Fibroblast of skin of left biceps (primary cell): ENCODE measurements at places on chromosomes 1 and 21.

- no peak for DNase-seq
Measured at GRCh38 chr1:204456826-204457442, 37.7 kb downstream of the PIK3C2B start.

- no peak for DNase-seq
Measured at GRCh38 chr1:45518910-45519309, 2.8 kb downstream of the PRDX1 start.

GRCh38 chr1:167904652-167905130 is 9.2 kb downstream of the ADCY10 start:
- no peak for DNase-seq

GRCh38 chr1:245645894-245646293 is 491.1 kb downstream of the KIF26B start:
- DNase-seq: no peak

GRCh38 chr1:57520743-57521515 is 97.1 kb upstream of the DAB1 start:
- no peak for DNase-seq

DNA sequence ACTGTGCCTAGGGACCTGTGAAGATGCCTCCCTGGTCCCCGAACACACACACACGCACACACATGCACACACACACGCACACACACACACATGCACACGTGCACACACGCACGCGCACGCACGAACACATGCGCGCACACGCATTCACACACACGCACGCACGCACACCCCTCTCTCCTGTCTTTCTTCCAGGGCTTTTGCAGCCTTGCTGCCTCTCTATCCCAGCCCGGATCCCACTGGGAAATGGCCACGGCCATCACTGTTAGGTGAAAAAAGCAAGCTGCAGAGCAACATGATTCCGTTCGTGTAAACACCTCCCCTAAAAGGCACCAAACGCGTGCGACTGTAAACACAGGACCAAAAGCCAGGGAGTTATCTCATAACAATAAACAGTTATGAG is 39.7 kb downstream of the NKAIN1 start:
- no peak for DNase-seq

DNA sequence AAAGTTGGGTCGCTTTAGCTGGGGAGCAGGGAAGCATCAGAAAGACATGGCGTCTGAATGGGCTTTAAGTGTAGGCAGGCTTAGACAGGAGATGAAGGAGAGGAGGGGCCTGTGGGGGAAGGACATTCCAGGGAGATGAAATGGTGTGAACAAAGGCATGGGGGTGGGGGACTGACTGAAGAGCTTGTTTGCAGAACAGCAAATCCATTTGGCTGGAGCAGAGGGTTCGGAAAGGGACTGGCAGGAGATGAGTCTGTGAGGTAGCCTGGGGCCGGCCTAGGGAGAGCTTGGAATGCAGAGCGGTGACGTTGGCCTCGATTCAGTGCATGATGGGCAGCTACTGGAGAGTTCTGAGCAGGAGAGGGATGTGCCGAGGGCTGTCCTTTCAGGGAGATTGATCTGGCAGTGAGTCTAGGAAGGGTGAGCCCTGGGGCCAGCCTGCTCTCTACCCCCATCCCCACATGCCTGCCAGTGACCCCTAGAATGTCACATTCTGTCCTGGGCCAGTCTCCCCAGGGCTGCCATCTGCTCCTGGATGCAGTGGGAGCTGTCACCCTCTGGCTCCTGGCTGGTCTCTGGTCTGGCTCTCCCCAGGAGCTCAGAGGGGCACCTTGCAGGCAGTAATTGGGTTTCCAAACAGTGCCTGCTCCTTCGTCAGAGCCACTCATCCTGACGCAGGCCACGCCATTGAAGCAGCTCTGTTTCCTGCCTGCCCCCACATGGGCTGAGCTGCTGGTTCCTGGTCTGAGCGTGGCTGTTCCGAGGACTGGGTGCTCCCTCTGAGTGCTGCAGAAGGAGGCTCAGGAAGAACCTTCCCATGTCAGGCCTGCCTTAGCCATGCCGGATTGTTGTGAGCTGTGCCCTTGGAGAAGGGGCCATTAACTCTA is 22.3 kb upstream of the TMEM222 start:
- peak; percentile 99 for DNase-seq

GRCh38 chr1:203229471-203230135 is at the start of gene CHIT1:
TSS of gene CHIT1 (minus strand) at chr1:203229673. CDS start at chr1:203229636, 37 bp downstream.
- no peak for DNase-seq

DNA sequence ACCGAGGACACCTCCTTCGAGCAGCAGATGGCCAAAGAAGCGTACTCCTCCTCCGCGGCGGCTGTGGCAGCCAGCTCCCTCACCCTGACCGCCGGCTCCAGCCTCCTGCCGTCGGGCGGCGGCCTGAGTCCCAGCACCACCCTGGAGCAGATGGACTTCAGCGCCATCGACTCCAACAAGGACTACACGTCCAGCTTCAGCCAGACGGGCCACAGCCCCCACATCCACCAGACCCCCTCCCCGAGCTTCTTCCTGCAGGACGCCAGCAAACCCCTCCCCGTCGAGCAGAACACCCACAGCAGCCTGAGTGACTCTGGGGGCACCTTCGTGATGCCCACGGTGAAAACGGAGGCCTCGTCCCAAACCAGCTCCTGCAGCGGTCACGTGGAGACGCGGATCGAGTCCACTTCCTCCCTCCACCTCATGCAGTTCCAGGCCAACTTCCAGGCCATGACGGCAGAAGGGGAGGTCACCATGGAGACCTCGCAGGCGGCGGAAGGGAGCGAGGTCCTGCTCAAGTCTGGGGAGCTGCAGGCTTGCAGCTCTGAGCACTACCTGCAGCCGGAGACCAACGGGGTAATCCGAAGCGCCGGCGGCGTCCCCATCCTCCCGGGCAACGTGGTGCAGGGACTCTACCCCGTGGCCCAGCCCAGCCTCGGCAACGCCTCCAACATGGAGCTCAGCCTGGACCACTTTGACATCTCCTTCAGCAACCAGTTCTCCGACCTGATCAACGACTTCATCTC is 106.8 kb upstream of the VAMP3 start:
- no peak for DNase-seq

DNA sequence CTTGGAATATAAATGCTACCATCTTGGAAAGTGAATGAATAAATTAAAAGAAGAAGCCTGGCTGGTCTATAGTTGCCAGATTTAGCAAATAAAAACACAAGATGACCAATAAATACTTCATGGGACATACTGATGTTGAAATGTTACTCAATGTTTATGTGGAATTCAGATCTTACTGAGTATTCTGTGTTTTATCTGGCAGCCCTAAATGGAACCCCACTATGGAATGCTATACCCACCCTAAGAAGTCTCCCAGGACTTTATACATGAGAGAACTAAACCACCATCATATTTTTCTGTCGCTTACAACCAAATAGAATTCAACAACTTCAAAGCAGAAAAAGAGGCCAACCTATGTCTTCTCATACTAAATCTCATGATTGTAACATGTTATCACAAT is 177.6 kb upstream of the HMCN1 start:
- peak; percentile 65 for DNase-seq

DNA sequence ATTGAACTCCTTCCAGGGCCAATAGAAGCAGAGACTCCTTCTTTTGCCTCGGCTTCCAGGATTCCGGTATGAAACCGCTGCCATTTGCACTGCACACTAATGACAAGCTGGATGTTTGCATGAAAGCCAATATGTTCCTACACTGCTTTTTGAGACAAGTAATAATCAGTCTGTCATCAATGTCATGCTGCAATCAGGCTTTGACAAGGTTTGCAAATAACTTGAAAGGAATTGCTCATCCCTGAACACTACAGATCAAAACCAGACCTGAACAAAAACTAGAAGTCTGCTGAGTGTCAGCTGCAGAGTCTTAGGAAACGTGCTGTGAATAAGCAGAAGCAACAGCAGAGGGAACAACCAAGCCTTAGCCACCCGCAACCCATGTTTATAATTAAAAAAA is 720.7 kb upstream of the CXADR start:
- DNase-seq: no peak

DNA sequence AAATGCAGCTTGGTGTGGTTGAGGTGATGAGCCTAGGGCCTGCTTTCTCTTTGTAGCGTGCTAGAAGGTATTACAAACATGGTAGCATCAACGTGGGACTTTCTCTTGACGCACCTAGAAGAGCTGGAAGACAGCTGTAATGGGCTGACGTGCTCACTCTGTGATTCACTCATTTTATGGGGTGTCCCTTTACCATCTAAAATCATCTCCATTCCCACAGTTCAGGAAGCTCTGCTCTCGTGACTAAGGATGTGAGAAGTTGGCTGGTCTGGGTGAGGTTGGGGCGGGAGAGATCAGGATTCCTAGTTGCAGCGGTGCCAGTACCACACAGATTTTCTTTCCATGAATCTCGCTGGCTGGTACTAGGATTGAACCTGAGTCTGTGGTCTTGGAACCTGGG is 4.2 kb downstream of the HTR6 start:
- DNase-seq: no peak
